Ovary (tissue), 10 donors: ENCODE measurements at places on chromosomes 7 and 10. TPM values are rescaled to one million over a fixed set of nuclear protein-coding genes. Genes with fewer than 3 reads are reported as not detected.

RELN gene
- total RNA-seq: 1.1 TPM

IGFBP3 gene
- 251 TPM for total RNA-seq

DNA sequence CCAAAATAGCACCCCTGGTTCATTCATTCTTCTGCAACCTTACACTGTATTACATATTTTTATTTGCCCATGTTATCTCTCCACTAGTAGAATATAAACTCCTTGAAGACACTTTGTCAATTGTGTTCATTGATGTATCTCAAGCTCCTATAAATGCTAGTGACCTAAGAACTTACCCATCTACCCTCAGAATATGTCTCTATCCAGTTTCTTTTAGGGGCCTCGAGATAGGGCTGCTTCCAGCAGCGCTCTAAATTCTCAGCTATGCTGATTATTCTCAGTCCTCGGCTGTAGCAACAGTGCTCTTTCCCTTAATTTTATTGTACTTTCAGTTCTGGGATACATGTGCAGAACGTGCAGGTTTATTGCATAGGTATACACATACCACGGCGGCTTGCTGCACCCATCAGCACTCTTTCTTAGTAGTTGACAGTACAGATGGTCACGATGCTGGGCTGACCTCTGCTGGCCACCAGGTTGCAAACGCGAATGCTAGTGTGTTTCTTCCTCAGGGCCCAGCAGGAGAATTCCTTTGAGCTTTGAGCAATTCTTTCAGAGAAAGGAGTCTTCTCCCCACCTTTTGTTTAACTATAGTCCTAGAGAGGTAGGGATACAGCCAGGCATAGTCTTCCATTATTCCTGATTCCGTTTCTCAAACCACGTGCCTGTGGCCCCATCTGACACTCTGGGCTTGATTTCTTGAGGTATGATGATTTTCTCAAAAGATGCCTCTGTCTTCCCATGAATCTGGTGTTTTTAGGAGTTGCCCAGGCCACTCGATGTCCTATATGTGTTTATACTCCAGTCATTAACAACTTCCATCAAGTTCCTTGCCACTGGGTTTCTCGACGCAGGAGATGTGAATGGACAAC, 49.1 kb upstream of the CDC14C start:
- no peak for DNase-seq
- no peaks in the 10 kb centered on the region for H3K4me1 ChIP-seq
- H3K36me3 ChIP-seq: no peaks in the 10 kb centered on the region
- no peak overlapping the region for H3K27ac ChIP-seq
- H3K27me3 ChIP-seq: no peaks in the 10 kb centered on the region

DNA sequence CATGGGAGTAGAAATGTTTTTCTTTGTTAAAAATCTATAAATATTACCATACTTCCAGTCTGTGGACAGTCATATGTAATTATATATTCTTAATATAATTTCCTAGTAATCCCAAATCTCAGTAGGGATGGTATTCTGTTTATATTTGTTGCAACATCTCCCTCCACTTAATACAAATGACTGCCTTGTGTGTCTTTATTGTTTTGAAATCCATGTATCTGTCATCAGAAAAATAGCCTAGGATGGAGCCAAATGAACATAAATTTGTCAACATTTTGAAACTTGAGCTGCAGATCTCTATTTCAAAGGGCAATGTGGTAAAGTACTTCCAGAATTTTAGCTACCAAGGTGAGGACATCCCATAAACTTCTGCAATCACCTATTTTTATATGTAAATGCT, 290.7 kb downstream of the TSPAN12 start:
- H3K27ac ChIP-seq: no peak overlapping the region
- H3K36me3 ChIP-seq: no peaks in the 10 kb centered on the region
- H3K27me3 ChIP-seq: no peaks in the 10 kb centered on the region
- H3K4me1 ChIP-seq: no peaks in the 10 kb centered on the region
- no peak overlapping the region for H3K4me3 ChIP-seq
- DNase-seq: no peak

GRCh38 chr10:24884793-24885192, 67.6 kb downstream of the PRTFDC1 start:
- H3K4me1 ChIP-seq: peaks cover 5% of the 10 kb centered on the region
- no peak overlapping the region for H3K4me3 ChIP-seq
- DNase-seq: no peak
- H3K36me3 ChIP-seq: no peaks in the 10 kb centered on the region
- H3K27ac ChIP-seq: no peak overlapping the region
